Activated T-cell treated with anti-CD3 and anti-CD28 coated beads, Interleukin-2, amount 50 U/mL, for 4 hours (primary cell): ENCODE measurements at places on chromosomes 3 and 15.

DNA sequence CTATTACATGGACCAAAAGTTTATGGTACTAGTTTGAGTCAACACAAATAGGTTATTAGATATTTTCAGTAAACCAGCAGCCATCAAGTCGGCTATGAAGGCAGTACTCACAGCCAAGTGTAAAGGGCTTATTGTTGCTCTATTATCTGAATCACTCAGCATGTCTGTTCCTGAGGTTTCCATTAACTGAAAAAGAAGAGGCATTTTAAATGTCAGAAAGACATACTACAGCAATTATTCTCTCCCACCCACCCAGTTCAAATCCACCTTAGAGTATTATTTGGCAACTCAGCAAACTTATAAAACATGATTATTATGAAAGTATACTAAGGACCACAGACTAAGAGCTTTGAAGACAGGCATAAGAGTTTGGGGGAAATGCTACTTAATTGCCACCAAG lies 93.1 kb downstream of the BTD start:
- no peak for DNase-seq

DNA sequence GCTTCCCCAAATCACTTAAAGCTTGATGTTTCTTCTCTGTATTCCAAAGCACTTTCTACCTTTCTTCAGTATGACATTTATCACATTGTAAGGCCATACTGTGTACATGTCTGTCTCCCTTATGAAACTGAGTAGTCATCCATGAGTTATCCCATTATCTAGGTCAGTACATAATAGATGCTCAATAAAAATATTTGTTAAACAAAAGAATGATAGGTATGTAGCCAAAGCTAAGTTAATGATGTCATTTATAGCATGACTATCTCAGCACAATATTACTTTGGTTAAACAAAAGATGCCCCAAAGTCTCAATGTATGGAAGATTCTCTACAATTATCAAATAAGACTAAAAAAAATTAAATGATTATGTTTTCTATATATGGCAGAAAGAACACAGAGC lies 3.1 kb upstream of the TMCO5A start:
- DNase-seq = no peak

DNA sequence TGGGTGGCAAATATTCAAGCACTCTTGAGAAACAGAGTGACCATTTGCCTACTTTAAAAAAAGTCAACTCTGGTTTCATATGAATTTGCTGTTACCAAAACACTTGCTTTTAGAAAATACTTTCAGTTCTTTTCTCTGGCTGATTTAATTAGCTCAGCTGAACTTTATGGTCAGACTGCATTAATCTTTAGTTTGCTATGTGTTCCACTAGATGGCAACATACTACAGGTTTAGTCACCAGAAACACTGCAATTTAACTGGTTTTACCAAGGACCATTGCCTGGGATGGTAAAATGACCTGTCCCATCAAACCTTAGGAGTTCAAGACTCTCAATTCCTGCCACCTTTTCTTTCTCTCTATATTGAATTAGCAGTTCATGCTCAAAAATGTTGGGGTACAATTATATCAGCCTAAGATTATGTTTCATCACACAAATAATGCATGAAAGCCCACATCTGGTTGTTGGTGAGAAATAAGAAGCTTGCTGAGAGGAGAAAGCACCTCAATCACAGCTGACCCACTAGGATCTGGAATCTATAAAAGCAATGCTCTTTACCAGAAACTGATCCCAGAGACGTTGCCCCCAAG lies 14.2 kb downstream of the EIF4E3 start:
- no peak for DNase-seq

GRCh38 chr3:24156466-24156865 lies 211.4 kb downstream of the NR1D2 start:
- DNase-seq = no peak

DNA sequence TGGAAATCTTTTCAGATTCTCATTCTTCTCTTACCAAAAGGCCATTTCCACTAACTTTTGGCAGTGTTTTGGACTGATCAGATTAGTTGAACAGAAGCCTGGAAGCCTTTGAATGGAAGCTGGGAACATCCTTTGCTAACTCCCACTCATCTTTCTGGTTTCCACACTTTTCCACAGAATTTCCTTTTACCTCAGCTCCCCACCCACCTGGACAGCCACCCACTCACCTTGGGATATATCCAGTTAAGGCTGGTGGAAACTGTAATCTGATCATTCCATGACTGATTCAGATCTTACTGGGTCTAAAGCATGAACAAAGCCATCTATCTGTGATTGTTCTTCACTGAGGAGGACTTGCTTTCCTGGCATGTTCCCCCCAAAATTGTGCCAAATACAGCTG lies 119.5 kb downstream of the CCNL1 start:
- no peak for DNase-seq

- no peak for DNase-seq
Measured at GRCh38 chr15:85024509-85025336, 43.1 kb downstream of the PDE8A start.

GRCh38 chr15:33292717-33293307 lies 18.0 kb upstream of the RYR3 start:
- no peak for DNase-seq

- DNase-seq = no peak
Measured at GRCh38 chr3:169998668-169999131, 32.1 kb downstream of the SEC62 start.

GRCh38 chr15:99434506-99435112 lies 131.2 kb upstream of the MEF2A start:
- DNase-seq = no peak

- no peak for DNase-seq
Measured at GRCh38 chr15:42137461-42138261, 18.8 kb downstream of the PLA2G4F start.

DNA sequence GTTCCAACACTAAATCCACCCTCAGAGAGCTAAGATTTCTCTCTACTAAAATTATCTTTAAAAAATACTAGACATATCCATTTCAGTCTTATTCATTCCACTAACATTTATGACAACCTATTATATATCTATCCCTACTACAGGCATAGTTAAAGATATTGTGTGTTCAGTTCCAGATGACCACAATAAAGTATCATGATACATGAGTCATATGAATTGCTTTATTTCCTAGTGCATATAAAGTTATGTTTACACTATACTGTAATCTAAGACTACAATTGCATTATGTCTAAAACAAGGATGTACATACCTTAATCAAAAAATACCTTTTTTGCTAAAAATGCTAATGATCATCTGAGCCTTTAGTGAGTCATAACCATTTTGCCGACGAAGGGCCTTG lies 19.4 kb downstream of the SHOX2 start:
- no peak for DNase-seq

- no peak for DNase-seq
Measured at GRCh38 chr3:8460815-8461456, 40.7 kb upstream of the LMCD1 start.

GRCh38 chr3:58528629-58529028 lies 8.4 kb downstream of the ACOX2 start:
- no peak for DNase-seq

DNA sequence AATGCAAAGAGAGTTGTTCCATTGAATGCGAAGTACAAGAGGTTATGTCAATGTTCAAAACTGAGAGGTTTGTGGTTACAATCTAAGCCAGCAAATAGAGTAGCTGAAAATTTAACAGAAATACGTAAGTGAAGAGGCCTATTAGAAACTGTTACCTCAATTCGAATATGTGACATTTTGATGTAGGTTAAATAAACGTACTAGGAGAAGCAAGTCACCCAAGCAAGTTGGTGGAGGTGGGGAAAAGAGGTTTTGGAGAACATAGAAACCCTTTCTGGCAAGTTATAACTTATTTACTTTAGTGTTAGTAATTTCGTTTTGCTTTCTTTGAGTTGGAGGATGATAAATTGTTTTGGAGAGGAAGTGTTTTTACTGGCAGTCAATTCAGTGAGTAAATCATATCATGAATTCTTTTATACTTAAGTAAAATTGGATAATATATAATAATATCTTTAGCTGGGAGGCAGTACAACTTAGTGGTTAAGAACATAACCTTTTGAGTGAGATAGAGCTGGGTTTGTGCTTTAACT lies 91.2 kb upstream of the NAALADL2 start:
- DNase-seq = no peak

- no peak for DNase-seq
Measured at GRCh38 chr3:138796761-138797160, 38.0 kb downstream of the PIK3CB start.

- DNase-seq = no peak
Measured at GRCh38 chr3:104460477-104461406, 906.0 kb upstream of the ALCAM start.

- no peak for DNase-seq
Measured at GRCh38 chr3:102090721-102091045, 241.4 kb downstream of the NFKBIZ start.

GRCh38 chr3:35639254-35640186 lies at the start of gene ARPP21:
Gene ARPP21, plus strand, starts transcription at chr3:35639525. Its CDS starts 42,227 bp downstream, at chr3:35681752.
- DNase-seq = no peak

GRCh38 chr3:6750782-6751181 lies 110.1 kb upstream of the GRM7 start:
- DNase-seq = no peak

GRCh38 chr15:90581771-90582352 lies 52.1 kb downstream of the CRTC3 start:
- peak; percentile 29 for DNase-seq

- no peak for DNase-seq
Measured at GRCh38 chr15:76108021-76108723, 48.4 kb downstream of the TMEM266 start.

- no peak for DNase-seq
Measured at GRCh38 chr15:66884661-66885237, 180.7 kb upstream of the SMAD3 start.

- DNase-seq = no peak
Measured at GRCh38 chr3:107283948-107284347, 93.3 kb upstream of the CCDC54 start.

GRCh38 chr3:14862303-14862660 lies 43.5 kb downstream of the FGD5 start:
- no peak for DNase-seq

- DNase-seq = no peak
Measured at GRCh38 chr3:116399701-116400226, 45.5 kb downstream of the LSAMP start.

DNA sequence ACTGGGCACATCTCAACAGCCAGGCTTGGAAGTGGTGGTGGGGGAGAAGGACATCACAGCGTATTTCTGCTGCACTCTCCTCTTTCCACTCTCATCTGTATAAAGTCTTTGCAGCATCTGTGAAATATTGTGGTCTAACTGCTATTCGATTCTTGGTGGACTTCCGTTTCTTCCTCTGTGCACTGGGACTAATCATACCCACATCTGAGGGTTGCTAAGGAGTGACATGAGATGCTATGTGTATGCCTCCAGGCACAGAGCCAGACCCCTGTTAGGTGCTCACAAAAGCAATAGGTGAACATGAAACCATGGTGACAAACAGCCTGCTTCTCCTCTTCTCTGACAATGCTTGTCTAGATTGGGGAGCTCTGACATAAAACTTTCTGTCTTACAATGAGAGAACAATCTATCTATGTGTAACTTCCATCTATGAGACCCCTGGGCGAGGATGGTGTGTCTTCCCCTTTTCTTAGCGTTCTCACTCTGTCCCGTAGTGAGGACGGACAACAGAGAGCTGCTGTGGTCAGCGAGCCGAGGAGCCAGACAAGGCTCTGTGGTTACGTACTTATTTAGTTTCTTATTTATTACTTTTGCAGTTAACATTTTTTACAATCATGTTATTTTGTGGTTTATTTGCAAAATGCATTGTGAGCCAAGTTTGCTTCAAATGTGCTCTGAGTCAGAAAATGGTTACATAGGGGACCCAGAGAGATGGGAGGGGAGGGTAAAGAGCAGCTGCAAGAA lies 196.7 kb upstream of the TPRG1 start:
- no peak for DNase-seq

GRCh38 chr3:37531066-37531720 lies 330.5 kb upstream of the CTDSPL start:
- DNase-seq = no peak

GRCh38 chr15:74123131-74123429 lies 7.3 kb upstream of the ISLR2 start:
- no peak for DNase-seq

DNA sequence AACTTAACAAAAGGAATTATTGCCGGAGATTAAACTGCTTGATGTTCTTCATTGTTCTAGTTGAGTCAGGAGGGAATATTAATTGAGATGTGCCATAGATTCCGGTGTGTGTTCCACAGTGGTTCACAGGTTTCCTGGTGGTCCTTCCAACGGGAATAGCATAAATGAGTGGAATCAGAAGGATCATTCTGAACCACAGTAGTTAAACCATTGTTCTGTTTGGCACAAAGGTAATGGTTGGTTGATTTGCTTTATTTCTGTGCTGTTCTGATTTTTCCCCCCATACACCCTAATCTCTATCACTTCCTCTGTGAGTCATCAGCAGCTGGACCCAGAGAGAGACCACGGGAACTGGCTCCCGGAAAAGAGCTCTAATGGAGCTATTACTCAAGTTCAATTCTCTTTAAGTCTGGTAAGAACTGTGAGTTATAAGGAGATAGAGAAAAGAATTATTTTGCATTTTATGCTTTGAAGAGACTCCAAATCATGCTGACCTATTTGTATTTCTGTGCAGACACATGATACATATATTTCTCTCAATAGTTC lies 627.2 kb downstream of the ZIC1 start:
- no peak for DNase-seq

GRCh38 chr3:183895296-183895695 lies 10.6 kb upstream of the PARL start:
- no peak for DNase-seq

DNA sequence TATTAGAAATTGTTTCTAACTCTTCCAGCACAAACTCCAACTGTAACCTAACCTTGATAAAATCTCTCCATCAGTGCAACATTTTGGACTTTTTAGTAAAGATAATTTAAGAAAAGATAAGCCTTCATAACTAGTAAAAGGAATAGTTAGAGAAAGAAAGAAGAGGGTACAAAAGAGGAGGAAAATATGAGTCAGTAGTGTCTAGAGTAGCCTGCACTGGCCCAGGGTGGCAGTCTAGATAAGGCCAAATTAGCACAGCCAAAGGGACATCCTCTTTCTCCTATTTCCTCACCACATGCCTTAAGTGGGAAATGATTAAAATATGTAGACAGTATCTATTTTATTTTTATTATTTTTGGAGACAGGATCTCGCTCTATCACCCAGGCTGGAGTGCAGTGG lies 3.7 kb downstream of the PROS1 start:
- no peak for DNase-seq

- no peak for DNase-seq
Measured at GRCh38 chr3:73207946-73208440, 146.5 kb downstream of the EBLN2 start.

DNA sequence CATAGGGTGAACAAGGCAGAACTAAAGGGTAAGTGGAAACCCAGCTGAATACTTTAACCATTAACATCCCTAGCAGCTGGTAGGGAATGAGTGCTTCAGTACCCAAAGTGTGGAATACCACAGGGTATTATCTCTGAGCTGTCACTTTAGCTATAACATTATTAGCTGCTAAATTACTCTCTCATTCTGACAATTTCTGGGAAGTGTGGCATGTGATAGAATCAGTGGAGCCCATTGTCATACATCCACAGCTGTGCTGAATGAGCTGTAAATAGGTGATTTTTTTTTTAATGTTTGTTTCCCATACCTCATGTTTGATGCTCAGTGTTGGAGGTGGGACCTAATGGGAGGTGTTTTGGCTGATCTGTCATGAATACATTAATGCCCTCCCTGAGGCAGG lies 894.3 kb downstream of the DIPK2A start:
- DNase-seq = no peak

- DNase-seq = no peak
Measured at GRCh38 chr3:124429129-124429815, 301.0 kb upstream of the UMPS start.
